AG04450 (cell line): ENCODE measurements at places on chromosomes 3 and 15.
A peak's percentile ranks its signal among the peaks of the same experiment; 100 is the strongest.

DNA sequence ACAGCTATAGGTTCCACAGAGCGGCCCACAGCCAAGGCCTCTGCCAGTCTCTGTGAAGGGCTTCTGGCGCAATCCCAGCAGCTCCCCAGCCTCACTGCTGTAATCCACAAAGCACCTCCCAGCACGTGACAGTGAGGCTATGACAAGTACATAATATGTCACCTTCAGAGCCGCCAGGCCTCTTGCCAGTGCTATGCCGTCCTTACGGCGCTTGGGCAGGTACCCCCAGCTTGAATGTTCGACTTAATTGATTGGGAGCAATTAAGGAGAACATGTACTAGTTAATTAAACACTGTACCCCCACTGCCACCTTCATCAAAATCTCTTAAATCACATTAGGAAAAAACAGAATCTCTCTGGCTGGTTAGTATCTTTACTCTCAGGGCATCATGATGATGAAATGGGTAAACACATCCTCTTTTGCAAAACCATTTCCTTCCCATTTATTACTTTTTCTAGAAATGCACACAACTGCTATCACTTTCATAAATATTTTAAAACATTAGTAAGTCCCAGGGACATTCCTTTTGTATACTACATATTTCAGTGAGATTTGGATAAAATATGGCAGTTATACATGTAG, 169.9 kb downstream of the XXYLT1 start:
- DNase-seq: no peak

- DNase-seq: peak; percentile 18
Measured at GRCh38 chr15:25739687-25740121, 123.4 kb downstream of the ATP10A start.

DNA sequence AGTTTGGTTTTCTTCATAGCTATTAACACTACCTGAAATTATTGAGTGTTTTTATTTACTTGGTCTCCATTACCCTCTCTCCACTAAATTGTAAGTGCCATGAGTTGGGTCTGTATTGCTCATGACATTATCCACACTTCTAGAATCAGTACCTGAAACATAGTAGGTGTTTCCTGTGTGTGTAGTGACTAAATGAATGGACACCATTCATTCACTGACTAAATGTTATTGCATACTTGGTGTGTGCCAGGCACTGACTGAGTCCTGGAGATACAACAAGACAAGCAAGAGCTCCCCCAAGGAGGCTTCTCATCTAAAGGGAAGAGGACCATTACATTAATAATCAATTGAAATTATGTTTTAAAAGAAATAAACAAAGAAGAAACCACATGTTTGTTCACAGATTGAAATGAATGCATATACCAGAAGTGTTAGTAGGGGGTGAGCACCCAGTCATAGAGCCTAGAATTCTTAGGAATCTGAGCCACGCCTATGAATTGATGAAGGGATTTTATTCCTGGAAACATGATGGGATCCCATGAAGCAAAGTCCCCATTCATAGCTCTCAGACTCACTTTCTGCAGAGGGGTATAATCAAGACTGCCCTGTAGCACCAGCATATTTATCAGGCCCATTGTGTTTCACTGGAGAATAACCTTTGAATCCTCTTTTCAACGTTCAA, 31.7 kb upstream of the ATOSA start:
- DNase-seq: no peak

DNA sequence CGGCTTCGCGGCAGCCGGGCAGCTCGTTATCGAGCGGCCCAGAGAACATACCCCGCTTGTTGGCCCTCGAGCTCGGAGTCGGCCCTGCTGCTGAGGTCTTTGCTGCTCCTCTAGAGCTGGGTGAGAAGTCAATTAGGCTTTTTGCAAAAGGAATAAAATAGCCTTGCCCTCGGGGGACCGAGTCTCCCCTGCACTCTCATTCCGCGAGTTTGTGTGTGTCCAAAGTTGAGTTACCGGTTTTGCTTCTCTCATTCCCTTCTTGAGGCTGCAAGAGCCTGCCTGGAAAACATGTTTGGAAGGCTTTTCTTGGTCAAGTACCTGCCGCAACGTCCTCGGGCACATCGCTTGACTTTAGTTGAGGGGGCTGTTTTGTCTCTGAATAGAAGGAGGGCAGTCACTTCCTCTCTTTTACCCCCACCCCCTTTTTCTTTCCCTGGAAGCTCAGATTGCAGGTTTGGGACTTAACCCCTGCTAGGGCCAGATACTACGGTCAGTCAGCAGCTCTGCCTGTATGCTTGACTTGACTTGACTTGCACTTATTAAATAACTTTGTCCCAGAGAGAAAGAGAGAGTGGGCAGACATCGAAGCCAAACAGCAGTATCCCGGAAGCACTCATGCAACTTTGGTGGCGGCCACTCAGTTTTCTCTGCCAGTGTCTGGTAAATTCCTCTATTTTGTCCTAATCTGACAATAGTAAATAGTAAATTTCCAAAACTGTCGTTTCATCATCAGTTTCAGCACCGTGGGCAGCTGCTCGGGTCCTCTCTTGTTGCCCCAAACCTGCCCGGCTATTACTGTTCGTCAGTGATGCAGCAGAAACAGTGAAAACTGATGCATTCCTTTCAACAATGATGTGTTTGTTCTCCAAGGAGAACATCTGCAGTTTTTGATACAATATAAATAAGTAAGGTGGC, 609 bp downstream of the RNF13 start:
- no peak for DNase-seq

GRCh38 chr3:31934018-31934417, 47.0 kb downstream of the OSBPL10 start:
- DNase-seq: no peak

GRCh38 chr15:70763950-70764730, 782 bp upstream of the UACA start:
- no peak for DNase-seq

DNA sequence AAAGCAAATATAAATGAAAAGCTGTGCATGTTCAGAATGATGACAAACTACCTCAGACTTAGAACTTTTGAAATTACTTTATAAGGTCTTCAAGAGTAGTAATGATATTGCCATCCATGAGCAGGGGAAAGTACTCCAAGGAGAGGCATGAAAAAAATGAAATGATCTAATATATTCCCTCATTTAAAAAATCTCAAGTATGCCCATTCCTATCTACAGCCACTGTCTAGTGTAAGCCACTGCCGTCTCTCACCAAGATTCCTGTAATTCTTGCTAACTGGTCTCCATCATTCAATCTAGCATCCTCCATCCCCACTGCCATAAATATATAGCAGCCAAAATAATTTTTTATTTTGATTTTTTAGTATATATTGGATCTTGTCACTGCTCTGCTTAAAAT, 258.8 kb downstream of the PLOD2 start:
- no peak for DNase-seq

DNA sequence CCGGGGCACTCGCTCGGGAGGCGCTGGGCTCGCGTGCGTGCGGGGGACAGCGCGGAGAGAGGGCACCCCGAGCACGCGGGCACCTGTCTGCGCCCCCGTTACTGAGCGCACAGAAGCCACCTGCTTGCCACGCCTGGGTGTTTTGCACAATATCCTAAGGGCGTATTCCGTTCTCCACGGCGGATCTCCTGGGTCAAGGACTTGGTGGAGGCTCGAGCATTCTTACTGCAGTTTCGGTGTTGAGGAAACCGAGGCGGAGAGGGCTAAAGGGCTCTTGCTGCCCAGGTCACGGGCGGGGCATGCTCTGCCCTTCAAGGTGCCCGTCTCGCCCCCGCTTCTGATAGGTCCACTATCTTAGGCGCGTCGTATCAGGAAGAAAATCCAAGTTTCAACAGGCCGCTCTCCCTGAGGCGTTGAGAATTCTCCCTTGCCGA, 526 bp downstream of the GPD1L start:
- DNase-seq: no peak

- no peak for DNase-seq
Measured at GRCh38 chr3:89332386-89332785, 225.0 kb downstream of the EPHA3 start.

GRCh38 chr15:63764124-63764803, 69.5 kb downstream of the HERC1 start:
- DNase-seq: no peak

DNA sequence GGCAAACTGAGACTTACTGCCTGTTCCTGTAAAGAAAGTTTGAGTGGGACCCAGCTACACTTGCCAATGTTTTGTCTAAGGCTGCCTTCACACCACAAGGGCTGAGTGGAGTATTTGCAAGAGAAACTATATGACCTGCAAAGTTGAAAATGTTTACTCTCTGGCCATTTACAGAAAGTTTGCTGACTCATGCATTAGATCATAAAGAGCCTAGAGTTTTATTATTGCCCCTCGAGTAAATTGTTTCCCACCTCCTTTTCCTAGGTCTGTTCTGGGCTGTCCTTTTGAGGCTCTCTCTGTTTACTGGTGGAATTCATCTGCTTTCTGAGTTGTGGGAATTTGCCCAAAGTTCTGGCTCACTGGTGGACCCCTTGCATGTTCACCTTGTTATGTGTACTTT, 6.7 kb upstream of the PROK2 start:
- DNase-seq: no peak

GRCh38 chr15:41006479-41006878, 53.2 kb downstream of the CHAC1 start:
- no peak for DNase-seq

DNA sequence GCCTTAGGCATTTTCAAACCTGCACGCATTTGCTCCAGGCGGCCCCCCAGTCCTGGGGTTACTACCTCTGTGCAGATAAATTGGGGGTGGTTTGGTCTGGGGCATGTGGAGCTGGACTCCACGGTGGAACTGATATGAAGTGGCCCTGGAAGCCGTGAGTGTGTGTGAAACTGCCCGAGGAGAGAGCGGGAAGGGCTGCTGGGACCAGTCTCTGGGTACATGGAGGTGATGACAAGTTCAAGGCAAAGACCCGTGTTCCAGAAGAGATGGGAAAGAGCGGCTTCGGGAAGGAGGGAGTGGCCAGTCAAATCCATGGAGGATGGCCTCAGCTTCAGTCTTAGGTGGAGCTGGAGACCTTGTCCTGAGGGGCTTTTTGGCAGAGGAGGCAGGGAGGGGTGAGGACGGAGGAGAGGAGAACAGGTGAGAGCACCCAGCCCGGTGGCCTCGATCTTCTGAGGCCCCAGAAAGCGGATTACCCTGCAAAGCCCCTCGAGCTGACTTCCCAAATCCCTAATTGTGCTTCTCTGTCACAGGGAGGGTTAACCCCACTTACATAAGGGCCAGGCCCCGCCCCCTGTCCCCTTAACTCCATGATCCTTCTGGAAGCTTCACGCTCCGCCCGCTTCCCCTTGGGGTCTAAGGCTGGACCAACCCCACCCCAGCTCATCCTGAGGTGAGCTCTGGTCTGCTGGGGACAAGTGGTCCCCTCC, 1.9 kb upstream of the NR2E3 start:
- no peak for DNase-seq

- DNase-seq: no peak
Measured at GRCh38 chr3:153855772-153856171, 265.4 kb upstream of the ARHGEF26 start.

DNA sequence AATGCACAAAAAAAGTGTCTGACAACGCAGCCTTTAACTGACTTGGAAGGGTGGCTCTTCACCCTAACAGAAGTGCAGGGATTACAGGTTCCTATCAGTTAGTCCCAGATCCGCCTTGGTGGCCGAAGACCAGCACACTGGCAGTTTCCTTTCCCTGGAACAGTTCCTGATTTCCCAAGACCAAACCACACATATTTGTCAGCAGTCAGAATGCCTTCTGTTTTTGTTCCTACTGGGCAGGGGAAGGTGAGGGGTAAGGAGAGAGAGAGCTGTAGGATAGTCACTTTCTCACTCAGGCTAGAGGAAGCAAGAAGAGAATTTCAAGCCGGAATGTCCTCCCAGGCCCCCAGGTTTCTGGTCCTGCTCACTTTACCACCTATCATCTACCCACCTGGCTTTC, 9.2 kb downstream of the CXCR6 start:
- no peak for DNase-seq

DNA sequence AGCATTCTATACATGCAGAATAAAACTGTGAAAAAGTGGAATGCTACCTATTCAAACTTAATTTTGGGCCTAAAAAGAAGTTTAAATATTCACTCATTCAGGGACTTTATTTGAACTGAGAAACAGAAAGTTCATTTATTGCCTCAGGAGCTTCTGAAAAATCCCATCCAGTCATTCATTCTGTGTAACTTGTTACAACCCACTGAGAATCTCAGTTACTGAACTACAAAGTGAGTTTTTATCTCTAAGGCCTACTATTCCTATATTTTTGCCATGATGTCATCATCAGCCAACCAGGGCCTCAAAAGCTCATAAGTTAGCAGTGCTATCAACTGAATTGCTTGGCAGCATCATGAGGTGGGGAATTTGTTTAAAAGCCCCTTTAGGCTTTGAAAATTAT, 98.0 kb upstream of the BOC start:
- DNase-seq: no peak

DNA sequence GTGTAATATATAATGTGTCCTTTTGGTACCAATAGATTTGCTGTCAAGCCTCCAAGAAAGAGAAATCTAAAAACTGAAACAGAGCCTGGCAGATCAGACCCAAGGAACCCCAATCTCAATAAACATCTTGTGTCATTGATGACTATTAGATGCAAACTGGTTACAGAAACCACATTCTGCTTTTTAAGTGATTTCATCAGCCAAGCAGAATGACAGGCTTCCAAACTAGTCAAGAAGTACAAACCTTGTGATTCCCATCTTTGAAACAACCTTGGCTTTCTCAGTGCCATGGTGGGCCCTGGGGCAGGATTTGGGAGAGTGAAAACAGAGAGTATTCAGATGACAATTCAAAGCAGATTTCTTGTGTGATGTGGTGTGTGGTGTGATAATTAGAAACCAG, 45.6 kb upstream of the STRIT1 start:
- DNase-seq: no peak
